ENCODE measurements at places on chromosomes 12 and 14. TPM values are rescaled to one million over a fixed set of nuclear protein-coding genes. Genes with fewer than 3 reads are reported as not detected.

- no peak for DNase-seq
Observed at GRCh38 chr14:39957987-39958386, 525.8 kb upstream of the FBXO33 start.

DNA sequence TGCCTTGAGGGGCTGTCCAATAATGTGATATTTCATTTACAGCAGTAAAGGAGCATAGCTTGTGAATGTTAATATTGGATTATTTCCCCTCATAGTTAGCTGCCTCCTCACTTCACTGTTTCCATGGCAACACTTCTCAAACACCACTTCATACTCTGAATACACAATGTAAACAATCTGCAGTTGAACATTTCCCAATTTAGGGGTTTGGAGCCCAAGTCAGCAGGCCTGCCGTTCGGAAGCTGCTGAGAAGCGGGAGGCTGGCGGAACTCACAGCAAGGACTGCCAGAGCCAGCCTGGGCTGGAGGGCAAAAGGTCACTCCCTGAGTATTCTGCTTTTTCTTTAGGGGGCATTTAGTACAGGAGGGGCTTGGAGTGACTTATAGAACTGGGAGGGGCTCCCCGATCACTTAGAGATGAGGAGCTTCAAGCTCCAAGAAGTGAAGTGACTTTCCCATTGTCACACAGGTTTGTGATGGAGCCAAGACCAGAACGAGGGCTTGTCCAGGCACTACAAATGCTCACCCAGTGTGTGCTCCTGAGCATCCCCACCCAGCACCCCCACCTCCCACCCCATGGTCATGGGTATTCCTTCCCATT lies 12.1 kb upstream of the SLC24A4 start:
- no peak for DNase-seq

- DNase-seq: peak; percentile 20
Observed at GRCh38 chr12:118103601-118104382, at the start of gene VSIG10. TSS of gene VSIG10 (minus strand) at chr12:118104011. CDS start at chr12:118103671, 340 bp downstream.

Gene TAS2R42
- not detected for polyA plus RNA-seq

Gene TAS2R43
- 0.31 TPM for polyA plus RNA-seq

Gene NDUFA12
- polyA plus RNA-seq: 101 TPM

Gene SLC7A7
- polyA plus RNA-seq: 141 TPM

Data from left renal cortex interstitium (tissue), 4 donors.